Liver (tissue), 10 donors: ENCODE measurements at places on chromosomes 7 and 10. TPM values are rescaled to one million over a fixed set of nuclear protein-coding genes. Genes with fewer than 3 reads are reported as not detected.

ZNF467 gene
- total RNA-seq: 2.8 TPM

MMRN2 gene
- total RNA-seq: 11.0 TPM

ZNF212 gene
- 3.5 TPM for total RNA-seq

- no peak overlapping the region for H3K27ac ChIP-seq
Observed at GRCh38 chr10:97053276-97053675, 132.5 kb downstream of the SLIT1 start.

DNA sequence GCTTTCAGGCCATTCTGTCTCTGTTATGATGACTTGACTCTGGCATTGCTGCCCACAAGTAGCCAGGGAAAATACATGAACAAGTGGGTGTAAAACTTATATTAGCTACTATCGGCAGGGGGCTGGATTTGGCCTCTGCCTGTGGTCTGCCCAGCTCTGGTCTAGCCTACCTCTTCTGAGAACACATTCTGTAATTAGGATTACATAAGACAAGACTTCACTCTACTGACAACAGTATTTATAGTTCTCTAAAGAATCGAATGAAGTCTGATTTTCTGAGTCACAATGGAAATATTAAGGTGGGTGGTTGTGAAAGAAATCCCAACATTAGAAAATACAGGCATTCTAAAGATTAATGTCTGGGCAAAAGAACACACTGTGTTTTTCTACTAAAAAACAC is 55.5 kb downstream of the DLD start:
- H3K4me1 ChIP-seq: peaks cover 9% of the 10 kb centered on the region
- no peak overlapping the region for H3K27ac ChIP-seq
- H3K4me3 ChIP-seq: no peak overlapping the region
- H3K36me3 ChIP-seq: no peaks in the 10 kb centered on the region

ZNF736 gene
- 9.5 TPM for total RNA-seq

GRCh38 chr10:115974816-115975430 is 298.1 kb downstream of the GFRA1 start:
- no peak for DNase-seq
- no peaks in the 10 kb centered on the region for H3K27me3 ChIP-seq
- H3K4me1 ChIP-seq: no peaks in the 10 kb centered on the region
- no peaks in the 10 kb centered on the region for H3K36me3 ChIP-seq
- no peak overlapping the region for H3K27ac ChIP-seq

LIPK gene
- not detected for total RNA-seq

DNA sequence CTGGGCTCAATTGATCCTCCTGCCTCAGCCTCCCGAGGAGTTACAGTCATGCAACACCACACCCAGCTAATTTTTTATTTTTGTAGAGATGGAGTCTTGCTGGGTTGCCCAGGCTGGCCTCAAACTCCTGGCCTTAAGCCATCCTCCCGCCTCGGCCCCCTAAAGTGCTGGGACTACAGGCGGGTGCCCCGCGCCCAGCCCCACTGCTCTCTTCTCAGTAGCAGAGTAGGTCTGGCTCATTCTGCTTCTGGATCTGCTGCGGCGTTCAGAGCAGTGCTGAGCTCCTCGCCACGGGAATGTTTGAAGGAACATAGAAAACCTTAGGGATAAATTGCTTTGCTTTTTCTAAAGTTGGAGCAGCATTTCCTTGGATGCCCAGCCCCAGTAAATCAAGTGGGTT is 27.4 kb downstream of the WIPI2 start:
- H3K4me1 ChIP-seq: no peaks in the 10 kb centered on the region
- no peak overlapping the region for H3K4me3 ChIP-seq
- no peak for DNase-seq
- peaks cover 52% of the 10 kb centered on the region for H3K36me3 ChIP-seq
- H3K27ac ChIP-seq: no peak overlapping the region

DNA sequence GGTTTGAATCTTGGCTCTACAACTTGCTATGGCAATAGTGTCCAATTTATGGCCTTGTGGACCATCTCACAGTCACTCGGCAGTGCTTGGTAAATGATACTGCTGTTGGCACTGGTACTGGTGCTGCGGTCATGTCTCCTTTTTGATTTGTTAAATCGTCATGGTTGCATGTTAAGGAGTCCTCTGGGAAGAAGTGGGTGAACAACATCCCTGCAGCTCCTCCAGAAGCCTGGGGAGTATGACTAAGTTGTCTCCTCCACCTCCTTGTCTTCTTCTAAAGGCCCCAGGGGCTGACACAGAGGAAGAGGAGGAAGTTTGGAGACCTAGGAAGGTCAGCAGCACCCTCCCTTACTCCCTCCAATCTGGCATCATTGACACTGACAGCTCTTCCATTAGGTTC is 8.5 kb downstream of the ITPRIP start:
- H3K4me3 ChIP-seq: no peak overlapping the region
- H3K36me3 ChIP-seq: no peaks in the 10 kb centered on the region
- no peaks in the 10 kb centered on the region for H3K27me3 ChIP-seq
- H3K27ac ChIP-seq: peak overlapping the region; percentile 69
- H3K4me1 ChIP-seq: peaks cover 24% of the 10 kb centered on the region

SFTPA1 gene
- not detected for total RNA-seq

COPS6 gene
- total RNA-seq: 30.8 TPM

CTAGE8 gene
- not detected for total RNA-seq

- H3K4me1 ChIP-seq: no peaks in the 10 kb centered on the region
- no peak overlapping the region for H3K27ac ChIP-seq
- no peaks in the 10 kb centered on the region for H3K36me3 ChIP-seq
- no peak overlapping the region for H3K4me3 ChIP-seq
- no peaks in the 10 kb centered on the region for H3K27me3 ChIP-seq
- no peak for DNase-seq
Observed at GRCh38 chr10:121444520-121445165, 153.6 kb downstream of the FGFR2 start.

GRCh38 chr7:155644971-155645509 is 579 bp downstream of the RBM33 start:
- no peaks in the 10 kb centered on the region for H3K36me3 ChIP-seq
- H3K27ac ChIP-seq: peak overlapping the region; percentile 91
- H3K4me1 ChIP-seq: peaks cover 36% of the 10 kb centered on the region
- H3K27me3 ChIP-seq: no peaks in the 10 kb centered on the region
- DNase-seq: peak; percentile 76

DNA sequence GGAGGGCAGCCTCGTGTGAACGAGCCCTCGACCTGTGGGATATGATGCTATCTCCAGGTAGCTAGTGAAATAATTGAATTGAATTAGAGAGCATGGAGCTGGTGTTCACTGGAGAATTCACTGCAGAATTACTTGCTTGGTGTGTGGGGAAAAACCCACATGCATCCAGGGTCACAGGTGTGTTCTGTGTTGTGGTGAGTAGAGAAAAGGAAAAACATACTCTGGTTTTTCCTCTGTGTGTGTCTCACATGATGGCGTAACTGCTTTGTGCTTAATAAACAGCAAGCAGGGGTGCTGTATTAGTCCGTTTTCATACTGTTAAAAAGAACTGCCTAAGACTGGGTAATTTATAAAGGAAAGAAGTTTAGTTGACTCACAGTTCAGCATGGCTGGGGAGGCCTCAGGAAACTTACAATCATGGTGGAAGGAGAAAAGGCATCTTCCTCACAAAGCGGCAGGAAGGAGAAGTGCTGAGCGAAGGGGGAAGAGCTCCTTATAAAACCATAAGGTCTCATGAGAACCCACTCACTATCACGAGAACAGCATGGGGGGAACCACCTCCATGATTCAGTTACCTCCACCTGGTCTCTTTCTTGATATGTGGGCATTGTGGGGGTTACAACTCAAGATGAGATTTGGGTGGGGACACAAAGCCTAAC is 62.6 kb downstream of the TACR2 start:
- no peaks in the 10 kb centered on the region for H3K36me3 ChIP-seq
- H3K27ac ChIP-seq: no peak overlapping the region
- DNase-seq: no peak
- H3K4me1 ChIP-seq: no peaks in the 10 kb centered on the region
- no peak overlapping the region for H3K4me3 ChIP-seq
- H3K27me3 ChIP-seq: no peaks in the 10 kb centered on the region

- no peaks in the 10 kb centered on the region for H3K4me1 ChIP-seq
- no peak overlapping the region for H3K4me3 ChIP-seq
- no peaks in the 10 kb centered on the region for H3K36me3 ChIP-seq
- no peak overlapping the region for H3K27ac ChIP-seq
- no peaks in the 10 kb centered on the region for H3K27me3 ChIP-seq
- no peak for DNase-seq
Observed at GRCh38 chr7:157602581-157602980, 265.8 kb downstream of the DNAJB6 start.

DNA sequence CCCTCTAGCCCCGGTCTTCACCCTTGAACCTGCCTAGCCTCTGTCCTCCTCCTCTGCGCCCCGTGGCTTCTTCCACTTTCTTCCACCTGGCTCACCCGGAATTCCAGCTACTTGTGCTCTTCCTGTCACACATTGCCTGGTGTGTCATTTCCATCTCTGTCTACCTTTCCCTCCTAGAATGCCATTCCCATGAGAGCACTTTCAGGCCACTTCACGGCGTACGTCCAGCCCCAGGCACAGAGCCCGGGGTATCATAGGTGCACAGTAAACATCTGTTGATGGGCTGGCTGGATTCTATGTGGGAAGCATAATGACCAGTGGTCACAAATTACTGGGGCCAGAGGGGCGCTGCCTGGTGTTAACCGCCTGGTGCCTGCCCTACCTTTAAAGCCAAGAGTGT is 161.3 kb downstream of the CUX1 start:
- H3K4me3 ChIP-seq: no peak overlapping the region
- H3K27me3 ChIP-seq: no peaks in the 10 kb centered on the region
- no peaks in the 10 kb centered on the region for H3K36me3 ChIP-seq

GRCh38 chr10:52915391-52915790 is 142.8 kb upstream of the MBL2 start:
- no peaks in the 10 kb centered on the region for H3K36me3 ChIP-seq
- no peaks in the 10 kb centered on the region for H3K27me3 ChIP-seq
- H3K27ac ChIP-seq: no peak overlapping the region
- no peaks in the 10 kb centered on the region for H3K4me1 ChIP-seq
- DNase-seq: no peak

GRCh38 chr7:69516238-69516820 is 81.9 kb upstream of the AUTS2 start:
- H3K27me3 ChIP-seq: no peaks in the 10 kb centered on the region
- H3K27ac ChIP-seq: no peak overlapping the region
- no peak overlapping the region for H3K4me3 ChIP-seq
- DNase-seq: peak; percentile 35

GRCh38 chr10:112397592-112397991 is 23.7 kb downstream of the ACSL5 start:
- H3K4me3 ChIP-seq: no peak overlapping the region
- H3K27me3 ChIP-seq: no peaks in the 10 kb centered on the region
- H3K36me3 ChIP-seq: peaks cover 3% of the 10 kb centered on the region
- peaks cover 26% of the 10 kb centered on the region for H3K4me1 ChIP-seq
- no peak overlapping the region for H3K27ac ChIP-seq

- peak overlapping the region; percentile 93 for H3K4me3 ChIP-seq
- peaks cover 1% of the 10 kb centered on the region for H3K4me1 ChIP-seq
- H3K36me3 ChIP-seq: peaks cover 15% of the 10 kb centered on the region
- DNase-seq: no peak
Observed at GRCh38 chr7:73577627-73578341, 595 bp downstream of the TBL2 start.

GRCh38 chr10:60916025-60916424 is 28.0 kb downstream of the RHOBTB1 start:
- no peaks in the 10 kb centered on the region for H3K27me3 ChIP-seq
- no peak overlapping the region for H3K4me3 ChIP-seq

GRCh38 chr10:93861825-93862224 is 32.0 kb upstream of the SLC35G1 start:
- no peak overlapping the region for H3K4me3 ChIP-seq
- no peak overlapping the region for H3K27ac ChIP-seq
- H3K36me3 ChIP-seq: no peaks in the 10 kb centered on the region
- DNase-seq: no peak

VIPR2 gene
- 0.17 TPM for total RNA-seq

GRCh38 chr10:18583575-18584270 is 67.7 kb downstream of the NSUN6 start:
- no peaks in the 10 kb centered on the region for H3K27me3 ChIP-seq
- H3K4me1 ChIP-seq: no peaks in the 10 kb centered on the region
- H3K36me3 ChIP-seq: peaks cover 77% of the 10 kb centered on the region
- H3K4me3 ChIP-seq: no peak overlapping the region
- no peak overlapping the region for H3K27ac ChIP-seq
- no peak for DNase-seq

DNA sequence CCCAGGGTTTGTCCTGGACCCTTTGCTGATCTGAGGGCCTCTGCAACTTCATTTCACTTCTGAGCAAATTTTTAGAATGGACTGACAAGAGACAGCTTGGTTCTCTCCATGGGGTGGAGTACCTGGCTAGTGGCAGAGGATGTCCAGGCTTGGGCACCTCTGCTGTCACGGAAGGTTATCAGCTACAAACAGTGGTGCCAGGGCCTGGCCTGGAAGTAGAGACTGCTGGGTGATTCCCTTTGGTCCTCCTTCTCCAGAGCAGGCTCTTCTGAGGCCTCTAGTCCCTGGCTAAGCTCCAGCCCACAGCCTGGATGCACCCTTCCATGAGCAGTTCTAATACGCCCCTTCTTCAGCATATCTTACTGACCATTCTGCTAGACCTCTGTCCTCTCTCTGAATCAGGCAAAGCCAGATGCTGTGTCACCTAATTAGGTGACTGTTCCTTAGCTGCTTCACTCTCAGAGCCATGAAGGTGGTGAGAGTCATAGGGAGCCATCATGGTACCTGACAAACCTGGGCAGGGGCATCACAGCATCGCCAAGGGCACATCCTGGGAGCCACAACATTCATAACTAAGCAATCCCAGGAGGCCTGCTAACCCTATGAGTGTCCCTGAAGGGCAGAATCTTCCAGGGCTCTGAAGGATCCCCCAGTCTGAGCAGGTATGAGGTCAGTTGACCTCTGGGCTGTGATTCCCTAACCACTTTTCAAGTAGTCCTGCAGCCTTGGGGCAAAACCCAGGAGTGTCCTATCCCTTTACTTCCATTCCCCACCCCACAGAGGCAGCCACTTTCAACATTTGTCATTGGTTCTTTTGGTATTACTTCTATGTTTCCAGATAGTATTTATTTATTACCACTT is 4.0 kb downstream of the ARHGAP22 start:
- H3K27ac ChIP-seq: no peak overlapping the region
- peak; percentile 27 for DNase-seq
- no peak overlapping the region for H3K4me3 ChIP-seq

GPR158 gene
- 0.08 TPM for total RNA-seq

GRCh38 chr7:48301201-48301600 is 129.9 kb downstream of the ABCA13 start:
- no peaks in the 10 kb centered on the region for H3K4me1 ChIP-seq
- H3K27ac ChIP-seq: no peak overlapping the region
- DNase-seq: no peak
- H3K4me3 ChIP-seq: no peak overlapping the region
- H3K36me3 ChIP-seq: no peaks in the 10 kb centered on the region

LRRC4 gene
- total RNA-seq: 0.75 TPM

DNA sequence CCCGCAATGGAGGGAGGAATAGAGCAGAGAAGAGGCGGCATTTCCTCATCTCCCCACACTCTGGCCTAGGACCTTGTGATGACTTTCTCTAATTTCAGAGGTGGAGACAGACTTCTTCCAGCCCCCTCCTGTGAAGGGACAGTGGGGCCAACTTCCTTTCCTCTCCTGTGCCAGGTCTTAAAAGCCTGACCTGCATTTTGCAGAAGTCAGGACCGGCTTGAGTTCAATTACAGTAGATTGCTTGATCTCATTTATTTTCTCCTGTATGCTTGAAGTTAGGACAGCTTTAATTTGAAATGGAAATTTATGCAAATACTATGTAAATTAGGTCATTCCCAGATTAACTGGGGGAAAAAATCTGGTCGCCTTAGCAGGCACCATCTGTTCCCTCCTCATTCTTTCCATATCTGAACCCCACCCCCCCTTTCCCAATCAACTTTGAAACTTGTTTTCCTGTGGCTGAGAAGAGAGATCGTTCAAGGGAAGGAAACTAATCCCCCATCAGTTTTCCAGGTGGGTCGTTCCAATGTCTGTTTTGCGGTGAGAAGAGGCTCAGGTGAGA is 57.1 kb downstream of the SYPL1 start:
- no peak overlapping the region for H3K27ac ChIP-seq
- H3K27me3 ChIP-seq: no peaks in the 10 kb centered on the region
- H3K4me1 ChIP-seq: no peaks in the 10 kb centered on the region
- no peaks in the 10 kb centered on the region for H3K36me3 ChIP-seq
- no peak overlapping the region for H3K4me3 ChIP-seq
